ENCODE measurements at places on chromosomes 1 and 21.

DNA sequence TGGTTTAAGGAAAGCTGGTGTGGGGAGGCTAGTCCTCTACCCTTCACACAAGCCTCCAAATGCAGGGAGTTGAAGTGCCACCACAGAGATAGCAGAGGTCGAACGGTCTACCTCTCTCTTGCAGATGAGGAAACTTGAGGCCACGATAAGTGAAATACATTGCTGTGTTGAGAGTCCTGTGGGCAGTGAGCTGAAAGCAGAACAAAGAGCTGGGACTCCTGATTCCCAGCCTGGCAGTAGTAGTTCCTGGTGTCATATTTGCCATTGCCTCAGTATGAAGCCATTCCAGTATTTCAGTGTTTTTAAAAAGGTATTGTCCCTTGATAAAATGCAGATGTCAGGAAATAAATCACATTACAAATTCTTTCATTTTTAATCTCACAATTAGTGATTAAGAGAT is 28.6 kb downstream of the AK4 start:
- no peak for DNase-seq

DNA sequence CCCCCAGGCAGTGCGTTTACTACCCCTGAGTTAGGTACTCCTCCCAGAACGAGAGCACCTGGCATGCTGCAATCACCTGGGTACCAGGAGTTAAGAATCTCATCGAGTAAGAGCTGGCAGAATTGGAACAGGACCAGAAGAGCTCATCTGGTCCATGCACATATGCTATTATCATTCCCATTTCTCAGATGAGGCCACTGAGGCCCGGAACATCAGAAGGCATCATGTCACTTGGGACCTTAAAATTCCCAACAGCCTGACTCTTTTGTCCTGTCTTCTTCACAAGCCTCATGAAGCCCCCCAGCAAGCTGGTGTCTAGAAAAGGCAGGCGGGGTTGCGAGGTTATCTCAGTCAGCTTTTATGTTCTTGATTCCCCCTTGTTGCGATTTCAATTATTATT is 13.9 kb upstream of the IFFO2 start:
- no peak for DNase-seq

GRCh38 chr1:155184835-155185782 is 11.5 kb downstream of the TRIM46 start:
- DNase-seq: no peak

DNA sequence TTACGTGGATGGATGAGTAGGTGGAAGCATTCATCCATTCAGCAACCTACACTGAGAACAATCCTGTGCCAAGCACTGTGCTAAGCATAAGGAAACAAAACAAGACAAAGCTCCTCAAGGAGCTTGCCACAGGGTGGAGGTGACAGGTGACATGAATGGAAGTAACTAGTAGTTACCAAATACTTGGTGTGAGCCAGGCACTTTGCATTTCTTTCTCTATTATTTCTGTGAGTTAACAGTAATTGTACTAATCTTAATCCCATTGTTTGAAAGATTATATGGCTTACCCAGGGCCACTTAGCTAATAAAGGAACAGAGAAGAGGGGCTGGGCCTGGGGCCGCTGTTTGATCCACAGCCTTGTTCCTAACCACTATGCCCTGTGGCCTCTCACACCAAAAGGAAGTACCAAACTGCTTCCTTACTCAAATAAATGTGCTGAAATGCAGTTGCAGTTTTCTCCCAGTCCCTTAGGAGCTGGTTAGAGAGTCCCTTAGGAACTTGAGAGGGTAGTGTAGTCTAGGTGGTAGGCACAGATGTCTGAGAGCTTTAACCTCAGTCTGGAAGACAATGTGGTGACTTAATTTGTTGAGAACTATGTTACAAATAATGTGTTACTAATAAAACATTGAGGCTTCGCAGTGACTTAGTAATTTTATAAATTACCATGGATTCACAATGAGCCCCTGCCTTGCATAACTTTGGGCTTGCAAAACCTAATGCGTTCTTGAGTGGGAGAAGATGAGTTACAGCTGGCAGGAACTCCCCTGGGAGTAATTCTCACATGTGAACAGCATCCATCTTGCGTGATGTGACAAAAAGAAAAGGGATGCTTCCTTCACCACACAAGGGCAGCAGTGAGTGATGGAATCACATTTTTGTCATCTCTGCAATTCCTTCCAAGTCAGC is 69.8 kb downstream of the MPZL1 start:
- DNase-seq: no peak

DNA sequence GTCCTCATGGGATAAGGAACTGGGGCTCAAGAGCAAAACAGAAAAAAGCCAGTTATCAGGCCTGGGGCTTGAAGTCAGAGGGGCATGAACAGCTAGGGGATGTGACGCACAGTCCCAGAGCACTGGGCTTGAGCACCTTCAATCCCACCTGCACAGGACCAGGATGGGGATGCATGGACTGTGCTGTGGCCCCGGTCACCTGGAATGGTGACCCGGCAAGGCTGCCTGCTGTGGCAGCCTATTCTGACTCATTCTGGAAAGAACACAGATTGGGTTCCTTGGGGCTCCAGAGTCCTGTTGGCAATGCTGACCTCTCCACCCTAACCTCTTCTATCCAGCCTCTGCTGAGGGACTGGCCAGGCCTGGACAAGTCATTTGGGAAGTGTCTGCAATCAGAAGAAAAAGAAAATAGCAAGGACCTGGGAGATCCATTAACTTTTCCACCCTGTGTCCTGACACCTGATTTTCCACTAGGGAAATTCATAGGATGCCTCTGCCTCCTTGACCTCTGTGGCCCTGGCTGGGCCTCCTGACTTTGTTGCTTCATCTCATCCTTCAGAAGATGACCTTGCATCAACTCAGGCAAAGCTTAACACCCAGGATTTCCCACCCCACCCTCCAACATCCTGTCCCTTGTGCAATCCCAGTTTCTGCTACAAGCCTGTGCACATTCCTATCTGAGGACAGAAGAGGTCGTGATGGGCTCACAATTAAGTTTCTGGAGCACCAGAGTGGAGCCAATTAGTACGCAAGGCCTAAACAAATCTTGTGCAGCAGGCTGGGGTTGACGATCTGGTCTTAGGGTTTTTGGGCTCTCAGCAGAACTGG is 17.9 kb upstream of the FMOD start:
- DNase-seq: no peak

DNA sequence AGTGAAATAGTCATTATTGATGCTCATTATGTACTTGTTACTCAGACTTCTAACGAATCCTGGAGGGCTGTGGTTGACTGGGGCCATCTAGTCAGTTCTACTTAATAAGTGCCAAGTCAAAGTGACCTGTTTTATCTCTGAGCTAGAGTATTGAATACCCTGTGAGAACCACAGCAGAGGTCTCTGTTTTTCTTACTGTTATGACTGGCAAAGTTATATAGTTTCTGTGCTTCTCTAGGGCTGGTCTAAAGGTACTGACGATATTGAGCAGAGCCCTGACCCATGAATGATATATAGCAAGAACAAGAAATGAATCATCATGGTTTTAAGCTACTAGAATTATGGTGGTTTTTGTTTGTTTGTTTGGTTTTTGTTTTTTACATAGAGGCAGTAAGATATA is 555.8 kb downstream of the PLA2G4A start:
- no peak for DNase-seq

GRCh38 chr1:14371771-14372497 is 226.6 kb upstream of the KAZN start:
- DNase-seq: no peak

DNA sequence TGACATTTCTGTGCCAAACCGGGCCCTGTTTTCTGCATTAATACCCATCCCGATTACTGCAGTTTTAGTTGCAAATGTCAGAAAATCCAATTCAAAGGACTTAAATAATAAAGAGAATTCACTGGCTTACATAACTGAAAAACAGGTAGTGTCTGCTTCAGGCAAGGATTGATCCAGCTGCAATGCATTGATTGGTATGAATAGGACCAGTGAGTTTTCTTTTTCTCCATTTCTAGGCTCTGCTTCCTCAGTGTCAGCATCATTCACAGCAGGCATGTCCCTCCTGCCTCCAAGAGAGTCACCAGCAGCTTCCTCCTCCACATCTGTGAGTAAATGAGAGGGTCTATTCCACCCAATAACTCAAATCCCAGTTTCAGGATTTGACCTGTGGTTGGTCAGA is 33.7 kb upstream of the ACTL8 start:
- no peak for DNase-seq

DNA sequence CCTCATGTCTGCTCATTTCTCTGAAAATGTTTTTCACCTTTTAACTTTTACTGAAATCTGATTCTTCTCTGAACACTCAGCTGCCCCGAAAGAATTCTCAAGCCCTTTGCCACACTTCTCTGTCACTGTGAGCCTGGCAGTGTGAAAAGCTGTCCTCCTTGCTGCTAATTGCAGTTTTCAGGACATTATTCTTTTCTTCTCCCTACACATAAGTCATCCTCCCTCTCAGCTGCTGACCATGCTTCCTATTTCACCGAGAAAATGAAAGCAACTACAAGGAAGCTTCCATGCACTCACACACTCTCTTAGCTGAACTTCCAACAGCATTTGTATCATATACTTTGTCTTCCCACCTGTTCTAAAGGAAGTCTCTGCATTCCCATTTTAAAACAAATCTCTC is 15.8 kb downstream of the OLFM3 start:
- DNase-seq: no peak

- DNase-seq: no peak
Observed at GRCh38 chr21:44054710-44055109, 42.6 kb downstream of the TRAPPC10 start.

DNA sequence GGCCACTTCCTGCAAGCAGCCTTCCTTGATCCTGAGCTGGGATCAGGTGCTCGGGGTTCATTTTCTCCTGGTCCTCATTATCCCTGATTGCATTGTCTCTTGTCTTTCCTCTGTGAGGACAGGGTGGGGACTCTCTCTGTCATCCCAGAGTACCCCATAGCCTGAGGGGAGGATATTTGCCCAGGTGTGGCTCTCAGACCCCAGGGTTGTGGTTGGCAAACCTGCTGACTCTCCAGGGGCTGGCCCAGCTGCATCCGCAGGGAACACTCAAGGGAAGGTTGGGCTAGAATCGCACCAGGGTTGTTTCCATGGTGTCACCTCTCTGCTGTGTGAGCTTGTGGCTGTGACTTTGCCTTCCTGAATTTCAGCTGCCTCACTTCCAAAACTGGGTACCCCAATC is 276.8 kb upstream of the C1orf174 start:
- no peak for DNase-seq

DNA sequence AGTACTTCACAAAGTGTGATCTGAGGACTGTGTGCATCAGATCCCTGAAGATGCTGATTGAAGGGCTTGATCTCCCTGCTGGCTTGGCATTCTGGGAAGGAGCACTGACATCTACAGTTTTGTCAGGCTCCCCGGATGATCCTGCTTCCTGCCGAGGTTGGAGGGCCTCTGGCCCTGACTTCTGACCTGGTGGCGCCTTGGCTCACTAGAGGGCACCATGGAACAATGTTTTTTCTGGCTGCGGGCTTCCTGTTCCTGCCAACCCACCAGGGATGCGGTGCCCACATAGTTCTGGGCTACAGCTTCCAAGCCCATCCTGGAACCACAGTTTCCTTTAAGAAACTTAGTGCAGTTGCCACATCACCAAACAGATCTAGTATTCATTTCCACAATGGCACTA is 38.8 kb upstream of the RASAL2 start:
- no peak for DNase-seq

- no peak for DNase-seq
Observed at GRCh38 chr21:35216996-35217395, 167.9 kb upstream of the RUNX1 start.

DNA sequence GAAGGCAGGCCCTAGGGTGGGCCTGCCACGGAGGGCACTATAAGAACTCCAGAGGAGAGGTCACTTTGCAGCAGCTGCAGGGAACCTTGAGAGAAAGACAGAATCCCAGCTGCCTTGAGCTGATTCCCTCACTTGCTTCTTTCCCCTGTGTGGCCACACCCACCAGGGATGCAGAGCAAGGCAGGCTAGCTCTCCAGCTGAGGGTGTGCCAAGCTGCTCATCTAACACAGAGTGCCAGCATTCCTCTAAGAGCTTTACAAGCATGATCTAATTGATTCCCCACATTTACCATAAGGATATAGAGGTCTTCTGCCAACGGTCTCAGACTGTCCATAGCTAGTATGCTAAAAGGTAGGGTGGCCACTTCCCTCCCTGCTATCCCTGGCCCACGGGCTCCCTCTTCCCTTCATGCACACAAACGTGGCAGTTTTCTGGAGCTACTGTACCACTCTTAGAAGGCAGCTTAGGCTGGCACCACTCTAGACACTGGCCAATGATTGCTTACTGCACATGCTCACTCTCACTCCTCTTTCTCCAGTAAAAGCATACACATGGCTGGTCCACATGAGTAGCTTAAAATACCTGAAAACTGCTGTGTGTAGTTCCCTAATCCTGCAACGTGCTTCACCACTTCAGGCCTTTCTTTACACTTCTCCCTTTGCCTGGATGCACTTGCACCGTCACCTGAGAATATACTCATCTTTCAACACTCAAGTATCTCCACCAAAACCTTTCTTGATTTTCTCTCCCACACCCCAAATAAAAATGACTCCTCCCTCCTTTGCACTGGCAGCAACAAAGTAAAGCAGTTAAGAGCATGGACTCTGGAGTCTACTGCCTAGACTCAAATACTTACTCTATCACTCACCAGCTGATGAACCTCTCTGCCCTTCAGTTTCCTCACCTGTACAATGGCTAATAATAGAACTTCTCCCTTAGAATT is 57.7 kb downstream of the DMAP1 start:
- DNase-seq: no peak

- DNase-seq: peak; percentile 13
Observed at GRCh38 chr1:209823143-209824041, 4.4 kb upstream of the UTP25 start.

- DNase-seq: no peak
Observed at GRCh38 chr1:89069951-89070350, 4.9 kb upstream of the GBP1 start.

DNA sequence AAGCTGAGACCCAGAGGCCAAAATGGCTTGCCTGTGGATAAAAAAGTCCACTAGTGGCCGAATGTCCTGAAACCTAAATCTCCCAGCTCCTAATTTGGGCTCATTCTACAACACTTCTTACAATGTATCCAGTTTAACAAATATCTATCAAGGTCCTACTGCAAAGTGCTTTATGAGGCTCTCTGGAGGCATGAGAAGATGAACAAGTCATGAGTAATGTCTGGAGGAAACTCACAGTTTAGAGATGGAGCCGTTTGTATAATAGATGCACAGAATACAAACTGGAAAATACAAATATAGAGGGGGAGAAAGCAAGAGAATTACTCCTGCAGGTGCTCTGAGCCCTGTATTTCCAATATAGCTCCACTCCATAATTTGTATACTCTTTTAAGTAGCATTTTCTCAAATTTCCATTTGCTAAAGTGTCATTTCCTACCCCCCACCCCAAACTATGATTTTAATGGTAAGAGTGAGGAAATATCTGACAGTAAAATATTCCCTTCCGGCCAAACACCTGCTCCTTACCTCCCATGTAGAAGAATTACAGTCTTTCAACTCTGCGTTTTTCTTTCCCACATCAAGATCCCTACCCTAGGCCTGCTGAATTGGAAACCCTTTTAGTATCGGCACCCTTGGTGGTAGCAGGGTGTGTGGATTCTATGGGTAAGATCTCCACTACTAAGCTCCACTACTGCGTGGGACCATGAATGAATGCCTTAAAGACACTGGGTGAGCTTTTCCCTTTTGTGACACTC is 3.3 kb upstream of the ADAMTS5 start:
- DNase-seq: no peak

- DNase-seq: no peak
Observed at GRCh38 chr1:78254517-78254916, 208.8 kb downstream of the GIPC2 start.

GRCh38 chr21:25425156-25425555 is 182.1 kb downstream of the MRPL39 start:
- no peak for DNase-seq

- DNase-seq: no peak
Observed at GRCh38 chr1:165371588-165372225, 15.2 kb upstream of the LMX1A start.

GRCh38 chr1:81598623-81599022 is 202.1 kb upstream of the ADGRL2 start:
- DNase-seq: no peak

Data from activated gamma-delta T cell treated with anti-CD3 and anti-CD28 coated beads, Interleukin-2, amount 50 U/mL, for 16 hours (primary cell).